PC-9 (cell line): ENCODE measurements at places on chromosomes 7 and 10. TPM values are rescaled to one million over a fixed set of nuclear protein-coding genes. Genes with fewer than 3 reads are reported as not detected.

DNA sequence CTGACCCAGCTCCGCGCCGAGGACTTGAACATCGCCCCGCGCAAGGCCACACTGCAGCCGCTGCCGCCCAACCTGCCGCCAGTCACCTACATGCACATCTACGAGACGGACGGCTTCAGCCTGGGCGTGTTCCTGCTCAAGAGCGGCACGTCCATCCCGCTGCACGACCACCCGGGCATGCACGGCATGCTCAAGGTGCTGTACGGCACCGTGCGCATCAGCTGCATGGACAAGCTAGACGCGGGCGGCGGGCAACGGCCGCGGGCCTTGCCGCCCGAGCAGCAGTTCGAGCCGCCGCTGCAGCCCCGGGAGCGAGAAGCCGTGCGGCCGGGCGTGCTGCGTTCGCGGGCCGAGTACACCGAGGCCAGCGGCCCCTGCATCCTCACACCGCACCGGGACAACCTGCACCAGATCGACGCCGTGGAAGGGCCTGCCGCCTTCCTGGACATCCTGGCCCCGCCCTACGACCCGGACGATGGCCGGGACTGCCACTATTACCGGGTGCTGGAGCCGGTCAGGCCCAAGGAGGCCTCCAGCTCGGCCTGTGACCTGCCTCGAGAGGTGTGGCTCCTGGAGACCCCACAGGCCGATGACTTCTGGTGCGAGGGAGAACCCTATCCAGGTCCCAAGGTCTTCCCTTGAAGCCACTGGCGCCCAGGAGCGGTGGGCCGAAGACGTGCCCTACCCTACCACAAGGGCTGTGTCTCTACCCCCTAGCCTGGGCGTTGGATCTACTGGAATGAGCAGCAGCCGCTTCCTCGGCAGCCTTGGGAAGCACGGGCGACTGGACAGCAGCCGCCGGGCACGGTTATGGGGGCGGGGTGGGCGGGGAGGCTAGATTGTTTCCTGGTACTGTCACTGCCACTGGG is 945 bp downstream of the ADO start:
- H3K27me3 ChIP-seq: no peaks in the 10 kb centered on the region
- H3K36me3 ChIP-seq: peaks cover 21% of the 10 kb centered on the region
- H3K4me3 ChIP-seq: peak overlapping the region; percentile 60

- H3K36me3 ChIP-seq: no peaks in the 10 kb centered on the region
- no peaks in the 10 kb centered on the region for H3K27me3 ChIP-seq
- H3K4me1 ChIP-seq: peaks cover 10% of the 10 kb centered on the region
- no peak overlapping the region for H3K4me3 ChIP-seq
- no peak overlapping the region for H3K27ac ChIP-seq
These were observed 171.9 kb upstream of the LRRN3 start for GRCh38 chr7:110918949-110919548.

Gene OR13A1
- 0.15 TPM in 1 of 2 replicates, not detected in the other for total RNA-seq

DNA sequence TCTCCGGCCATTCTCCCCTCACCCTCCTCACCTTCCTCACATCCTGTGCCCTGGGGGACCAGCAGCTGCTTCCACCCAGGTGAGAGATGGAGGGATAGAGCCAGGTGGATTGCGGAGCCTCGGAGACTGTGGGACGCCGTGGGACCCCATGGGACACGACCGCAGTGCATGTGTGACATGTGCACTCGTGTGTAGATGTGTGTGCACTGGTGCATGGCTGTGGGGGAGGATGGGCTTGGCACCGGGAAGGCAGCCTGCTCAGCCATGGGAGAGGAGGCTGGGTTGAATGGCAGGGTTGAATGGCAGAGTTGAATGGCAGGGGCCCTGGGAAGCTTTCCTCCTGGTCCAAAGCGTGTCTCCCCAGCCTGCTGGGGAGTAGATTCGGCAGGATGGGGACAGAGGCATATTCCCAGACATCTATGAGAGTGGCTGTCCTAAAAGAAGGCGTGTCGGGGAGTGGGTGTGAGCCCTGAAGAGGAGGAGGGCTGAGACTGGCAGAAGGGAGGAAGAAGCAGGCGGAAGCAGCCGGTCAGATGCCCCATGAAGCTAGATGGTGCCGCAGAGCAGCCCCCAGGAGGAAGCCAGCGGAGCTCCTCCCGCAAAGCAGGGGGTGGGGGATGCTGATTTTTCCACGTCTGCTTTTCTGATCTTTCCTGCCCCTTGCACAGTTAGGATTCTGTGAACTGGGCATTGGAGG is 815 bp downstream of the GIMAP8 start:
- no peak for DNase-seq
- no peaks in the 10 kb centered on the region for H3K4me1 ChIP-seq
- no peaks in the 10 kb centered on the region for H3K36me3 ChIP-seq
- no peak overlapping the region for H3K27ac ChIP-seq
- H3K27me3 ChIP-seq: peaks cover 95% of the 10 kb centered on the region

GRCh38 chr10:22005763-22006162 is 2.2 kb upstream of the DNAJC1 start:
- no peak overlapping the region for H3K4me3 ChIP-seq
- no peaks in the 10 kb centered on the region for H3K36me3 ChIP-seq
- H3K27me3 ChIP-seq: no peaks in the 10 kb centered on the region

Gene SPDYE6
- not detected in 2 replicates for total RNA-seq

Gene CALML3
- total RNA-seq: not detected in 2 replicates

DNA sequence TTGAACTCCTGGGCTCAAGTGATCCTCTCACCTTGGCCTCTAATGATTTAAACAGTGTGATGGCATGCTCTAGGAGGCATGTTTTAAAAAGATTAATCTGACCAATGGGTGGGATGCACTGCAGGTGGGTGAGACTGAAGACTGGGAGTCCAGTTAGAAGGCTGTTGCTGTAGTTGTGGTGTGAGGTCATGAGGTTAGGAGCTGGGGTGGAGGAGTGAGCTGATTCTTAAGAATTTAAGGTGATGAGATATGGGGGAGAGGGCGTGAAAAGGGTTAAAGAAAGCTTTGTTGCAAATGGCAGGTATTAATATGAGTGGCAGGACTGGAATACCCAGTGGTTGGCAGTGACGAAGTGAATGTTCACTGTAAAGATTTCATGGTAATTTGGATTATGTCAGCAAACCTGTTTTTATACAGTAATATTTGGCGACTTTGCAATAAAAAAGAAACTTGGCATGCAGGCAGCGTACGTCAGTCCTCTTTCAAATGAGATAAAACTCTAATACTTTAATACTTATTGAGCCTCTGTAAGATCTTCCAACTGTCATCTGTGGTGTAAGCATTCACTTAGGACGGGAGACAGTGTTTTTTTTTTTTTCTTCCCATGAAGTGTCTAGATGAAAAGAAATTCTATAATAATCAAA is 72.8 kb upstream of the MTPN start:
- H3K27ac ChIP-seq: no peak overlapping the region
- H3K4me3 ChIP-seq: no peak overlapping the region
- no peaks in the 10 kb centered on the region for H3K27me3 ChIP-seq

DNA sequence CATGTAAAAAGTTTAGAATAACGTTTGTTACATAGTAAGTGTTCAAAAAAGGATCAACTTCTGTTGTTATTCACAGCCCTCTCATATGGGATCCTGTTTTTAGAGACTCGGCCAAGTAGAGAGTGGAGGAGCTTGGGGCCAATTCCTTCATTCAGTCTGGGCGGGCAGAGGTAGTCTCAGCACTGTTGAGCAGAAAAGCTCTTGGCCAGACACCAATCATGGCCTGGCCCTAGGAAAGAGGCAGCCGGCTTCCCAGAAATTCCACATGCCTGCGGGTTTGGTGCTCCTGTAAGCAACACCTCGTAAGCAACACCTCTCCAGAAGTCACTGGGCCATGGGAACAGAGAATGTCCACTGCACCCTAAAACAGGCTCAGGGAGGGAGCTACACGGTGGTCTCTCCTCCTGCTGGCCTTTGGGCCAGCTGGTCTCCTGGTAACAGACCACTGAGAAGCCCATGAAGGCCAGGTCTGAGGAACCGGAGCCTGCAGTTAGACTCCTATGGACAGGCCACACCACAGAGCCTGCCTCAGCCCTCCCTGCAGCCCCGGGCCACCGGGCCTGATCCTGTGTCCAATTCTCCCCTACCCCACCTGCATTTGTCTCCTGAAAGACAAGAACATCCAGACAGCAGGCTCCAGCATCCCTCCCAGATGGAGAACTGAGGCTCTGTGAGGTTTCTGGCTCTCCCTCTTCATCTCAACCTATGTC is 149.1 kb downstream of the GRID1 start:
- H3K4me3 ChIP-seq: no peak overlapping the region
- no peaks in the 10 kb centered on the region for H3K4me1 ChIP-seq
- no peak overlapping the region for H3K27ac ChIP-seq
- no peaks in the 10 kb centered on the region for H3K36me3 ChIP-seq
- no peak for DNase-seq

Gene CFTR
- total RNA-seq: not detected in 2 replicates

Gene GRM3
- total RNA-seq: not detected in 2 replicates

GRCh38 chr10:115065801-115066200 is 27.4 kb upstream of the ATRNL1 start:
- no peaks in the 10 kb centered on the region for H3K4me1 ChIP-seq
- peaks cover 38% of the 10 kb centered on the region for H3K27me3 ChIP-seq
- no peak overlapping the region for H3K27ac ChIP-seq
- H3K36me3 ChIP-seq: no peaks in the 10 kb centered on the region

DNA sequence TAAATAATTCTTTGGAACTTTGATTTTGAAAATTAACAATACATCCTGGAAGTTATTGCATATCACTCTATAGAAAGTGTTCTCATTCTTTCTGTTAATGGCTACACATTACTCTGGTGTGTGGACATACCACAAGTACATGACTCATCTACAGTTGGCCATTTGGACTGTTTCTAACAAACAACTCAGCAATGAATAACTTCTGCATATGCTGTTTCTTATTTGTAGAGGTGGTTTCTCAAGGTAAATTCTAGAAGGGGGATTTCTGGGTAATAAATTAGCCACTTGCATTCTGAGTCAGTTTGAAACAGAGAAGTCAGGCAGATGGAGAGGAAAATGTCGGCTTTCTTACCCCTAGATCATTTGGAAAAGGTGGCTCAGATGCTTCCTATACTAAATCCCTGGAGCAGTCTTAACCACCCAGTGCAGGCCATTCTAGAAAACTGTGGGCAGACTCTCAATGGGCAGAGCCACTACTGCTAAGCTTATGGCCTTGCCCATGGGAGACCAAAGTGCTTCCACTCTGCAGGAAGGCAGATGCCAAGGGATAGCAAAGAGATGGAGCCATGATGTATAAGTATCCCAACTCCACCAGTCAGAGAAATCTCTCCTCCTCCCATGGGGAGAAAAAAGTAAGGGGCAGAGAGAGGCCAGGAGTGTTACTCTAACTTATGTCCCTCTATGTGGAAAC is 194.0 kb upstream of the PLPP4 start:
- H3K27me3 ChIP-seq: peaks cover 3% of the 10 kb centered on the region; the same call in 1 of the 2 replicates
- no peak overlapping the region for H3K27ac ChIP-seq
- H3K4me3 ChIP-seq: no peak overlapping the region

DNA sequence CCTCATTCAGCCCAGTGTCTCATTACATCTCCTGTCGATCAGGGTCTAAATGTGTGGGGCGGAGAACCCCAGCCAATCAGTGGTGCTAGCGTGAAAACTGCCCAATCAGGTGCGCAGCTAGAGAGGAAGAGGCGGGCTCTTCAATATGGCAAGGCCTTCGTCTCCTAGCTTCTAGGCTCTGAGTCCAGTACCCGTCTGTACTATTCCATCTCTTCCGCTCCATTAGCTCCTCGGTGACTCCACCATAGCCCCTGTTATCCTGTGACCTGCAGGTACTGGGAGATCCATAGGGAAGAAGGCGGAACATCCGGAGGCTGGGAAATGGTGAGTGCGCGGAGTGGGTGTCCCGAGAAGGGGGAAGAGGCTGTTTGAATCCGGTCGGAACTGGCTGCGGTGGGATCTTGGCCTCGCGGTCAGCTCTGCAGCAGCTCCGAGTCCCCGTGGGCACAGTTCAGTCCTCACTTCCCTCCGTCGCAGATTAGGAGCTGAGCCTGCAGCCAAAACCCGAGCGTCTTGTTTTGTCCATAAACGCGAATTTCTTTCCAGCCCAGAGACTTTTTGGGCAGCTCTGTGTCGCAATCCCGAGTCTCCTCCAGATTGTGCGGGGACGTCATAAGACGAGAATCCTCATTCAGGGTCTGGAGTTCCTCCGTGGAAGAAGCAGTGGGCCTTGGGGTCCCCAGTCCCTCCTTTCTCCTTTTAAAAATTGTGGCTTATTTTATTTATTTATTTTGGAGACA is at the start of gene ZNF727:
Gene ZNF727, plus strand, starts transcription at position 134 of the 740 bp plus-strand sequence. Its CDS starts 188 bp downstream, at position 322.
- H3K27ac ChIP-seq: no peak within 1 kb of the TSS
- no peaks in the 10 kb centered on the region for H3K4me1 ChIP-seq
- DNase-seq: no peak

Gene STYXL1
- 77.7 and 98.2 TPM in 2 replicates for total RNA-seq

DNA sequence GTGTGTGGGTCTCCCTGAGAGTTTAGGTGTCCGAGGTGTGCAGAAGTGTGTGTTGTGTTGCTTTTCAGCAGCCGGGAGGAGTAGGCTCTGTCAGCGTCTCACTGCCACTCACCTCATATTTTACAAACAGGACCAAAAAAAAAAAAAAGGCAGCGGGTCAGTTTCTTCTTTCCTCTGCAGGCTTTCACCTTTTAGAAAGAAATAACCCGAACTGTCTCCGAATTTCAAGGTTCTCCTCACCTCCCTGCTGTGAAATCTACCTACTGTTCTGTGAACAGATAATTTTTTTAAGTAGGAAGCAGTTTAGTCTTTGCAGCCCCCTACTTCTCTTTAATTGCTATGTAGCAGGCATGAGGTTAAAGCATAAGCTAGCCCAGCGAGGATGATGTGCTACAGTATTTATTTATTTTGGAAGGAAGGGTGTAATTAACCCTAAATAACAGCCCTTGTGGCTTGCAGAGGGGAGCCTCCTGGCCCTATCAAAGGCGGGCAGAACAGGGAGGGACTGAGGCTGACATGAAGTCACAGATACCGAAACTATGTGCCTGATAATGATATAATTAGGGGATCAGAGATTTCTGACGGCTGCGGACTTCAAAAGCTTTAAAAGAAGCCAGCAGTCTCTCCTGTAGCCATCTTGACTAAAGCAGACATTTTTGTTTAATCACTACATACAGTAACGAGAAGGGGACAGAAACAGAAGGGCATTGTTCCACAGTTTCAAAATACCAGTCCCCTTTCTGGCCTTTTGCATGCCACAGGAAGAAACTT is 1.6 kb downstream of the BAMBI start:
- DNase-seq: no peak
- no peak overlapping the region for H3K27ac ChIP-seq
- peak overlapping the region; percentile 55 for H3K4me3 ChIP-seq
- no peaks in the 10 kb centered on the region for H3K4me1 ChIP-seq

GRCh38 chr10:124566981-124567835 is 105.6 kb downstream of the LHPP start:
- H3K27me3 ChIP-seq: no peaks in the 10 kb centered on the region
- no peaks in the 10 kb centered on the region for H3K36me3 ChIP-seq
- DNase-seq: no peak
- H3K27ac ChIP-seq: no peak overlapping the region
- H3K4me1 ChIP-seq: no peaks in the 10 kb centered on the region

DNA sequence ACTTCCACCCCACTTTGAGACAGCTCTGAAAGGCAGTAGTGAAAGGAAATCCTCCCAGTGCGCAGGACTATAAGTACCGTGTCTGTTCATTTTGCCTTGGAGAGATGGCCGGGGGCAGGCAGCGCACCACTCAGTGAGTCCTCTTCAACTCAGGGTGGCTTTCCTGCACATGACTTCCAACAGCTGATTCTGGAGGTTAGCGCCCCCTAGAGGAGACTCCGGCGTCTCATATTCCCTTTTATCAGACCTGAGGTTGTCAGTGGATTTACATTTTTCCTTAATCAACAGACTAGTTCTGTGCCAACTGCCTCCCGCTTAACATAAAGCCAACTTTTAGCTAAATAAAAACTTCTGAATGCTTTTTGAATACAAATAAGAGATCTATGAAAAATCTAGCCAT is 101.0 kb downstream of the HERPUD2 start:
- no peaks in the 10 kb centered on the region for H3K36me3 ChIP-seq
- H3K4me3 ChIP-seq: no peak overlapping the region
- DNase-seq: no peak
- no peaks in the 10 kb centered on the region for H3K27me3 ChIP-seq
- H3K4me1 ChIP-seq: no peaks in the 10 kb centered on the region
